Muscle of arm (tissue), 14 donors: ENCODE measurements at places on chromosomes 2 and 18.

- no peak for DNase-seq
Measured at GRCh38 chr2:86673986-86674670, 46.0 kb upstream of the RMND5A start.

- no peak for DNase-seq
Measured at GRCh38 chr2:210752532-210752931, 196.1 kb downstream of the CPS1 start.

DNA sequence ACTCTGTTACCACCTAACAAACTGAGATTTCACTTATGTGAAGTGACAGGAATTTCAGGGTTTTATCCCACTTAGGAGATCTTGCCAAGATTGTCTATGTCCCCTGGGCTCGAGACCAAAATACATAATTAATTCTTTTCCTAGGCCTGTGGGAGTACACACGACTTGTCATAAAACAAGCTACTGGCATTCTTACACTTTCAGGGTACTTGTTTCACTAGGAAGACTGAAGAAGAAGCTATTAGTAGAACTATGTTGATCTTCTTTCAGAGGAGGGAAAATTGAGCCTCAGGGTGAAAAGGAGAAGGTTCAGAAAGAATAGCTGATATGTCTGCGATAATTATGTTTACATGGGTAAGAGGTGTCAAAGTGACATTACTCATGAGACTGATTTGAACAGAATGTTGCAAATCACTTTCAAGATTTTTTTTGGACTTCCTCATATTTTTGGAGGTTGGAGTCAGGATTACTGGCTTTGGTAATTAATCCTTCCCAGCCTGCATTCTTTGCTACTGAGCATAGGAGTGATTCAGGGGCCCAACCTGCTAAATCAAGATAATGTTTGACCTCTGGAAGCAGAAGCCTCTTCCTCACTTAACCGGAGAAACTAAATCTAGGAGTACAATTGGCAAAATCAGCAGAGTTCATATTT is 240.0 kb upstream of the NT5C1B start:
- DNase-seq: no peak

DNA sequence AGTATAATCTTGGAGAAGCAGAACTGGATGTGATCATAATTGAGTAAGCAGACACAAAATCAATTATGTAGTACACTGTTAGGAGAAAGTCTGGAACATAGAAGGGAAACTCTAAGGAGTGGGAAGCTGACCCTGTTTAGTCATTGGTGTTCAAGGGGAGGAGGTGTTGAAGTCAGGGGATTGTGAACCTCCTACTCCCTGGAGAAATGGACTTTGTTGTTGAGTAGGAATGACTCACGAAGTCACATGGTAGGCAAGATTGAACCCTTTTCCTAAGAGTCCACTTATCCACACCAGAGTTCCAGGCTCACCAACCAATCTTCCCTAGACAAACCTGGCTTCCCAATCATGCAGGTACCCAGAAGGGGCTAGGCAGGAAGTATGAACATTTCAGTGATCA is 81.0 kb upstream of the BCL11A start:
- DNase-seq: no peak

- no peak for DNase-seq
Measured at GRCh38 chr18:39959839-39960238, 1995.2 kb upstream of the PIK3C3 start.

GRCh38 chr2:223576873-223577272 is 25.3 kb downstream of the SCG2 start:
- no peak for DNase-seq

DNA sequence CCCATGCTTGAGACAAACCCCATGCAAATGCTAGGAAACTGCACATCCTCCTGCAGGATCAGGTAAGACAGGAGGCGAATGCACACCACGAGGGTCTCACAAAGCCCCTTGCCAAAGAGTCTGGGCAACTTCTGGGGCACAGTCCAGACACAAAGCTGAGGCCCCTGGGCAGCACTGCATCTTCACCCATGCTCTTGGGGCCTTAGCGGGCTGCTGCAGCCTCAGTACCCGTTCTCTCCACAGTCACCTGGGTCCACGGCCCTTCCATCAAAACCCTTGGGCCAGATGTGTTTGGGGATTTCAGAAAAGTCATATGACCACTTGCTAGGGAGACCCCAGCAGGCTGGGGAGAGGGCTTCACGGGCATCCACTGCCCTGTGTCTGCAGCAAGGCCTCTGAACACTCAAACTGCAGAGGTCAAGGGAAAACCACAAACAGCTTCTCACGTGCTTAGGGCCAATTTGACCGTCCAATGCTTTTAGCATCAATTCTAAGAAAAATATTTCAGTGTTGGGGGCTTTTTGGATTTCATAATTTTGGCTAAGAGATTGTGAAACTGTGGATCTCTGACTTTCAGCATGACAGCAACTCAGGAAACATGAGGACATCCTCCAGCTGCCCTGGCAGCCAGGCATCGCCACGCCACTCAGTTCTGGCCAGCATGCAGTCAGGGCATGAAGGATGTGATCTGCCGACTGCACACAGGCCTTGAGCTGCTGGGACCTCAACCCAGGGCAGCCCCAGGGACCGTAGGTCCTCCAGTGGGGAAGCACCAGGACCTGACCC is 20.0 kb downstream of the PASK start:
- DNase-seq: no peak

GRCh38 chr18:59056706-59057492 is 82.8 kb upstream of the SEC11C start:
- DNase-seq: peak; percentile 58

DNA sequence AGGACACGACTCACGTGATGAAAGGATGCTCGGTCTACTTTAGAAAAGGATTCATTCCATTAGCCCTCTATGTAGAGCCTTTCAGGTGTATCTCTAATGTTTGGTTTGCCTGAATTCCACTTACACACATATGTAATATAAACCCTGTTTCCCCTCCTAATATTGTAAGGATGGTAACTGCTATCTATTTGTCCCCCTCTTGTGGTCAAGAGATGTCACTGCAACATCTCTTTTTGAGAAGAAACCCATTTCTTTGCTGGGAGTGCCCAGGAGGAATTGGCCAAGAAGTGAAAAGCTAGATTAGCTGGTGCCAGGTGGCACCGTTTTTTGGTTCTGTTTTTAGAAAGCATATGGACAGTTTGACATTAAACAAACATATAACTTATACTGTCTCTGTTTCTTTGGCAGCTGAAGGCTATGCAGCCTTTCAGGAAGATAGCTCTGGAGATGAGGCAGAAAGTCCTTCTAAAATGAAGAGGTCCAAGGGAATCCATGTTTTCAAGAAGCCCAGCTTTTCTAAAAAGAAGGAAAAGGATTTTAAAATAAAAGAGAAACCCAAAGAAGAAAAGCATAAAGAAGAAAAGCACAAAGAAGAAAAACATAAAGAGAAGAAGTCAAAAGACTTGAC is 41.2 kb downstream of the RALBP1 start:
- peak; percentile 34 for DNase-seq

DNA sequence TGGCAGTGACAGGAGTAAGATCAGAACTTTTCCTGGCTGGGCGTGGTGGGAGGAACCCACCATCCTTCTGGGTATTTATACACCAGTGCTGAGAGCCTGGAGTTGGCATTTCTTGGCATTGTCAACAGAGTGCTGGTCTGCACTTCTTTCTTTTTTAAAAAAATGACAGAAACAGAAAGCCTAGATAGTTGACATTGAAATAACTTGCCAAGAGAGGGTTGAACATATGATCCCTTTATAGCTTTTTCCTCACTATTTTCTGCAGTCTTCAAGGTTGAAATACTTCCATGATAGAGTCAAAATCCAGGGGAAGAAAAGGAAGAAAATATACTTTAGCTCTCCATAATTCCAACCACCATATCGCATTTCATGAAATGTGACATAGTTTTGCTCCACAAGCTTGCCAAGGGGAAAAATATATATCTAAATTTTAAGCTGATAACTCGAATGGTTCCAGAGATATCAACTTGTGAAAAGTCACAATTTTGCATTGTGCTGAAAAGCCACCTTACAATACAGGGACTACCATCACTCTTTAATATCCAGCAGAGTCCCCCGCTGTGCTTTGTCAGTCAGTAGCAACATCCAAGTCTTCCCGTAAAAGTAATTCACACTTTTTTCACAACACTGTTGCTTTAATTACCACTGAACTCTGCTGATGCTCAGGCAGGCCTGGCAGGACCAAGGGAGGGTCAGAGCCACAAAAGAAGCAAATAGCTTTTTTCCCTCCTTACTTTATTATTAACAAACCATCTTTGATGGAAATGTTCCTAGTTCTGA is 764.9 kb upstream of the FANCL start:
- DNase-seq: no peak

- DNase-seq: no peak
Measured at GRCh38 chr18:11002796-11003195, 146.6 kb downstream of the PIEZO2 start.

DNA sequence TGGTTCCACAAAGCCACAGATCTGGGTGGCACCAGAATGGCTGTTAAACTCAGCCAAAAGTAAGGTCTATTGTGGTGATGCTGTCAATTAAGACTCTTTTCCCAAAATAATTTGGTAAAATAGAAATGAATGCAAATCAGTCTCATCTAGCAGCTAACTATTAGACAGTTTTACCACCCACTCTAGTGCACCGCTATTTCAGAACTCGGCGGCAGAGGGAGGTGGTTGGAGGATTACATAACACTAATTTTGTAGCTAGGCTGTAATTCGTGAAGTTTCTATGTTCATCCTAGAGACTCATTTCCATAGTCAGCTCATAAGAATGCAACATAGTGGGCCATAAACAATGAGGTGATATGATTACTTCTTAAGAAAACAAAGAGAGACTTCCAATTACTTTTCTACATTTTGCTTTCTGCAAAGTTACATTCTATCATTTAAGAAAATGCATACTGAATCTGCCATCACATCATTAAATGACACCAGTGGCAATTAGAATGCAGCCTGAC is 413.8 kb downstream of the FBXO15 start:
- DNase-seq: no peak

DNA sequence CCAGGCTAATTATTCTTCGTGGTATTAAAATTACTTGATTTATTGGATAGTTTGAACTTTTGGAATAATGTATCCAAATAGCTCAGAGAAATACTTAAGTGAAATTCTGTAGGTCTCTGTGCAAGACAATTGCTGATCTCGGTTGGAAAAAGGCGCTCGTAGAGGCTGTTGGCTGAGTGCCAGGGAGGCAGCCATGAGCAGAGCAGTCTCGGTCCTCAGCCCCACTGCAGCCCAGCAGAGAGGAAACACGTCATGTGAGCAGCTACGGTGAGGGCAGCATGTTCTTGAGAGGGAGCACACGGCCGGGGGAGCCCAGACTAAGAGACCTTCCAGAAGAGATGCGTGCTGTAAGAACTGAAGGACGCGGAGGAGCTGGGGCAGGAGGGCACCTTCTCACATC is 42.5 kb downstream of the DCDC2C start:
- DNase-seq: no peak

DNA sequence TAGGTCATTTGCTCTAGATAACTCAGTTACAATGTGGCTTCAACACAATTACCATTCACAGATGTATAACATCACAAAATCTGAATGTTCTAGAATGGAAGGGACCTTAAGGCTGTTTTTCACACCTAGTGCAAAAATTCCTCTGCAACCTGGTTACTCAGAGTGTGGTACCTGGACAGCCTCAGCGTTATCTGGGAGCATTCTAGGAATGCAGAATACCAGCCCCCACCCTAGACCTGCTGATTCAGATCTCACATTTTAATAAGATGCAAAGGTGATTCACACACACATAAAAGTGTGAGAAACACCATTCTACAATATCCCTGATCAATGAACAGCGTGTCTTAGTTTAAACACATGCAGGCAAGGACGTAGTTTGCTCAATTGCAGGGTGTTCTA is 233.1 kb downstream of the TDRD15 start:
- no peak for DNase-seq

DNA sequence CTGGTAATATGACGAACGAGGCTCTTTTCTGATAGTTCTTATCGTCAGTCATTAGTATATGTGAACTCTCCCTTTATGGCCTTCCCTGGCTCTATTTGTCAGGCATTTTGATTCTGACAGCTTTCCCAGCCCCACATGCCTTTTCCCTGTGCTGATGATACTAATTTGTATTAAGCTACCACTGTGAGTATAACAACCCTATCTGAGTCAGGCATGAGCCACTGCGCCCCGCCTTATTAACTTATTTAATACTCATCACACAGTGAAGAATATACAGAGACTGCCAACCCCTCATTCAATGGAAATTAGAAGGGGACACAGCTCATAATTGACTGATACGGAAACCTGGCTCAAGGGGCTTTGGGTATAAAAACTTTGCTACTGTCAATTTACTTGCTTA is 140.0 kb downstream of the NETO1 start:
- no peak for DNase-seq

DNA sequence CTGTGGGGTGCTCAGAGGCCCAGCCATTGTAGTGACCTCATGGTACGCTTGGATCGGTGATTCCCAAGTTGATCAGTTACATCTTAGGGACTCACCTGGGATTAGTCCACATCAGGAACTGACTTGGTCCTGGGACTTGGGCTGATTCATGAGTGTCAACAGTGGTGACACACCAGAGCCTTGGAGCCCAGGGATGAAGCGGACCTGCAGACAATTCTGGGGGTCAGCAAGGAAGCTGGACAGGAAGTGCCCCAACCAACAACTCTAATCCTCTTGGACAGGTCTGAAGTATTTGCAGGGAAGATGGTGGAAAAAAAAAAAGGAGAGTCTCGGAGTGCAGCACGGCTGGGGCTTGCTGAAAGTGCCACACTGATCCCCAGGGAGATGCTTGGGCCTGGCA is 288.6 kb downstream of the PHLPP1 start:
- DNase-seq: no peak

- no peak for DNase-seq
Measured at GRCh38 chr18:48850822-48851598, 99.8 kb downstream of the SMAD7 start.

- no peak for DNase-seq
Measured at GRCh38 chr2:47386551-47386950, 16.4 kb upstream of the MSH2 start.

- DNase-seq: no peak
Measured at GRCh38 chr2:181957668-181958067, 28.0 kb upstream of the PPP1R1C start.

- DNase-seq: no peak
Measured at GRCh38 chr2:215833531-215834162, 179.7 kb downstream of the MREG start.

- DNase-seq: no peak
Measured at GRCh38 chr2:85053802-85054201, 79.4 kb upstream of the TCF7L1 start.
